Right hindlimb (tissue), 1 donor: ENCODE measurements at places on chromosomes 16 and 17.

DNA sequence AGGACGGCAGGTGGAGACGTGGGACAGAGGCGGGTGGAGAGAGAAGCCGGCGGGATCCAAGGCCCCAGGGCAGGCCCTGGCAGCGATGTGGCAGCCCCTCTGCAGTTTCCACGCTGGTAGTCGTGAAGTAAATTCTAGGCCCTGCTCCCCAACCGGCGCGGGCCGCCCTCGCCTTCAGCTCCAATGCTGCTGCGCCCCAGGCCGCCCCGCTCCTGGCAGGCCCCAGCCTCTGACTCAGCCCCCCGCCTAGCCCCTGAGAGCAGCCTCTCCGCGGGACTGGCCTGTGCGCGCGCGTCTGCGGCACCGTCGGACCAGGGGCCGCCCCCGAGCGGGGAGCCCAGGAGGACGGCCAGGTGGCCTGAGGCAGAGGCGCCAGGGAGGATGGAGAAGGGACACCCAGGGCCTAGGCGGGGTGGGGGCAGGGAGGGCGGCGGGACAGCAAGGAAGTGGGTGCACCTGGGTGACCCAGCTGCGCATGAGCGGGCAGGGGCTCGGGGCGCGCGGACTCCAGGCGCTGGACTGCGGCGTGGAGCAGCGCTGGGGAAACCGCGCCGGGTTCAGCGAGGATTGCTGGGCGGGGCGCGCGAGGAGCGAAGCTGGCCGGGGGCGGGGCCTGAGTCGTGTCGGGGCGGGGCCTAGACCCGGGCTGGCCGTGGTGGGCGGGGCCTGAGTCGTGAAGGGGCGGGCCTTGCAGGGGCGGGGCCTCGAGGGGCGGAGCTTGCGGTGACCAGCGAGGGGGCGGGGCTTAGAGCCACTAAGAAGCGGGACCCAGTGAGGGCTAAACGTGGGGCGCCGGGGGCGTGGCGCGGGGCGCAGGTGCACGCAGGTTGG, 29.6 kb downstream of the ZNF778 start:
- peak; percentile 83 for DNase-seq

- DNase-seq, result no peak
These were observed 18.0 kb downstream of the SLFN12L start for GRCh38 chr17:35519439-35519838.

DNA sequence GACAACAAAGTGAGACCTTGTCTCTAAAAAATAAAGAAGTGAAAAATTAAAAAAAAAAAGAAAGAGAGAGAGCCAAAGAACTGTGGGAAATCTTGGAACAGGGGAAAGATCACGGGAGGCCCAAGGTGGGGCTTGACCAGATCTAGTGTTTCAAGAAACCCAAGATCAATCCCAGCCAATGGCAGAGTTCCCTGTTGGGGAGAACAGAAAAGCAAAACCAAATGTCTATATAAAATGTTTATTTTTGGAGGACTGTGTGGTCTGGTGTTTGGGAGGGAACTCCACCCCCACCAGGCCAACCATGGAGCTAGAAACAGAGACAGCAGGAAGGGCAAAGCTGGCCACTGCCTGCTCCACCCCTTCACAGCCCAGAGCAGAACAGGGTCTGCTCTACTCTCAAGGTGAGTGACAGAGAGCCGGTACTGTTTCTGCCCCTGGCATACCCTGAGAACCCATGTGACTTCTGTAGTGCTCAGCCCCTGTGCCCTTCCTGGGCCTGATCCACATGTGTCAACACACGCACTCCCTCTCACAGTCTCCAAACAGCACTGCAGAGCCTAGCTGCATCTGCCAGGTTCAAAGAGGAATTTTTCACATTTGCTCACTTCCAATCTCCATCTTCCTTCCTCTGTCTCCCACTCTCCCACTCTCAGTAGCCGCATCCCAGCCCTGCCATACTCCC, 3.7 kb downstream of the TMEM101 start:
- peak; percentile 46 for DNase-seq

DNA sequence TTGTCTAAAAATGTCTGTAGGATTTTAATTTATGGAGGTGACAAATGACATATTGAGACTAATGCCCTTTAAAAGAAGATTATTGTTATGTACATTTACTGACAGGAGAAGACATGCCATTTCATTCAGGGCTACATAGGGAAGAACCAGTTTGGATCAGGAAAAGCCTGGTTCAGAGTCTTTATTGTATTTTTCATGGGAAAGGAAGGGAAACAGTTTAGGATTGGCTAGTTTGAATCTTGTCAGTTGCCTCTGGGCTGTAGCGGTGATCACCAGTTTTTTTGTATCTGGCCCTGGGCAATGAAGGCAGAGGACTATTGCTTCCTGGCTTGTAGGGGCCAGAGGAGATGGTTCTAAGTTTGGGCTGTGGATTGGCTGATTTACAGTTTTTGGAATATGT, 31.8 kb downstream of the NSRP1 start:
- no peak for DNase-seq

DNA sequence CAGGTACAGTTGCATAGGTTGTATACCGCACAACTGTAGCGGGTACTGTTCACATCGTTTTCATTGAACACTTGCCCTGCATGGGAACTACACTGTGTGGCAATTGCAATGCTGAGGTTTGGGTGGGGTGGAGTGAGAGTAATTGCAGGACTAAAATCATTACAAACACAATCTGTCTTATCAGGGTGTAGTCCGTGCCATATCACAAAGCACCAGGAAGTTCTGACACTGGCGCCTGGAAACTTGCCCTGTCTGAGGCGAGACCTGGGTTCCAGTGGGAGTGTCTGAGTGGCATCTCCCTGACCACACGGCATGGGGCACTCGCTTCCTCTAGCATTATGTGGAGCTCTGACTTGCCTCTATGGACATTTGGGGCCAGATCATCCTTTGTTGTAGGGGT, 153.4 kb downstream of the RGS9 start:
- no peak for DNase-seq

DNA sequence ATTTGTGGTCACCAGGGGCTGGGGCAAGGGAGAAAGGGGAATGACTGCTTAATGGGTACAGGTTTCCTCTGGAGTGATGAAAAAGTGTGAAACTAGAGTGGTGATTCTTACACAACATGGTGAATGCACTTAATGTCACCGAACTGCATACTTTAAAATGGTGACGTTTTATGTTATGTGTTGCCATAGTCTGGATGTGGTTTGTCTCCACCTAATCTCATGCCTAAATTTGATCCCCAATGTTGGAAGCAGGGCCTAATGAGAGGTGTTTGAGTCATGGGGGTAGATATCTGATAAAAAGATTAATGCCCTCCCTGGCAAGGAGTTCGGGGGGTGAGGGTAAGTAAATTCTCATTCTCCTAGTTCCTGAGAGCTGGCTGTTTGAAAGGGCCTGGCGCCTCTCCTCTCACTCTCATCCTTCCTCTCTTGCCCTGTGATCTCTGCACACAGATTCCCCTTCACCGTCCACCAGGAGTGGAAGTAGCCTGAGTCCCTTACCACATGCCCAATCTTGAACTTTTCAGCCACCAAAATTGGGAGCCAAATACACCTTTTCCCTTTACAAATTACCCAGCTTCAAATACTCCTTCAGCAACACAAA, 15.3 kb downstream of the XPO6 start:
- DNase-seq, result no peak

DNA sequence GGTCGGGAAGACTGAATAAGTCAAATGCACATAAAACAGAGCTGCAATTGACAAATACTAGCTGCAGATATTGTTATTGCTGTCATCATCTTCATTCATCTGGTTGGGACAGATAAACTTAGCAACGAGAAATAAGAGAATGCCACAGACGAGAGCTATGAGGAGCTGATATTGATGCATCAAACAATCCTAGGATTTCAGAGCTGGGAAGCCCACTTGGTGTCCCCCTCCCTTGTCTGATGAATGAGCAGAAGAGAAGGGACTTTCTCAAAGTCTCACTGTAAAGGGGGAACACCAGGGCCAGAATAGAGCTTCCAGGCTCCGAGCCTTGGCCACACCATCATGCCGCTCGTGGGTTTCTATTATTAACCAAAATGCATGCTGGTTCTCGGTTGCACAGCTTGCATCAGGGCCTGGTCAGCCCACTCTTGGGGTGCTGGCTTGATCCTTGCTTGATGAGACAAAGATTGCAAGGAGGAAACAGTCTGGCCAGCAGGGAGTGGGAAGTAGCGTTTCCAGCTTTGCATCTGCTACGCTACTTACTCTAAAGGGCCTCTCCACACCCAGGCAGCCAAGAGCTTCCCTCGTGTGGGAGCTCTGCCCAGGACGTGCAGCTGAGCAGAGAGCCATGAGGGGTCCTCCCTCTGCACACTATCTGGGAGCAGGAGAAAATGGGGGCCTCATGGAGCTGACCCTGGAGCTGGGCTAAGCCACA, 28.4 kb upstream of the EMP2 start:
- DNase-seq, result peak; percentile 88

DNA sequence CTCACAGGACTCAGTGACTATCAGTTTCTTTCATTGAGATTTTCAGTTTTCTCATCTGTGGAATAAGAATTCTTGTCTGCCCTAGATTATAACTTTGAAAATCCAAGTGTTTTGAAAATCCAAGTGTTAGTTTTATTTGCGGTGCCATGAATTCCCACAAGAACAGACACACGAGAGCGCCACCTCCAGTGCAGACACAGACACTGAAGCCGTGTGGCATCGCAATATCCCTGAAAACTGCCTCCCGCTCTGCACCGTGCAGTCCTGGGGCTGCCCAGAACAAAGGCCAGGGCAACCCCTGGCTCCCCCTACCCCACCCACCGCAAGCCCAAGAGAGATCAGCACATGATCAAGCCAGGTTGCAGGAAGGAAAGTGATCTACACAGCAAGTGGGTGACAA, 229.5 kb upstream of the ASIC2 start:
- DNase-seq, result no peak

DNA sequence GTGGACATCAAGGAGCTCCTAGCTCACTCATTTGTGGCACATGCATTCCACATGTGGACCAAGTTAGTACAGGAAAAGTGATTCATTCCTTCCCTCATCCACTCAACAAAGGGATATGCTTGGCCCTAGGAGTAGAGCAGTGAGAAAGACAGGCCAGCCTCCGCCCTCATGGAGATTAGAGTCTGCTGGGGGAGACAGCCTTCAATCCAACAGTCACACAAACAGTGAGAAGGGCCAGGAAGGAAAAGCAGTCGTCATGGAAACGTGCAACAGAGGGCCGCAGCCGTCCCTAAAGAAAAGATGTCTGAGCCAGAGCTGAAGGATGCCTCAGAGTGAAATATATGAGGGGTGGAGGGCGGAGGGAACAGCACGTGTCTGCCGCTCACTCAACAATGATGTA, 109.9 kb downstream of the VPS53 start:
- DNase-seq, result peak; percentile 22

DNA sequence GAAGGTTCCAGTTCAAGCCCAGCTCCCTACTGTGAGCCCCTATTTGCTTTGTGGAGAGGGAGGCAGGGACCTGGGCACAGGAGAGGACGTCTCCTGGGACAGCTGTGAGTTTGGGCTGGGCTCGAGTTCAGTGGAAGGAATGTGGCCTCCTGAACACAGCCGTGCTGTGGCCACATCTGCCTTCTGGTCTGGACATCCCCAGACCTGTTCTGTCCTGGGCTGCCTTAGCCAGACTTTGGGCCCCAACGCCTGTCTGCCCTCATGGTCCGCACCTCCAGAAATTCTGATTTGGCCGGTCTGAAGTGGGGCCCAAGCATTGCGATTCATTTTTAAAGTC, 60.4 kb upstream of the LGALS9 start:
- no peak for DNase-seq

DNA sequence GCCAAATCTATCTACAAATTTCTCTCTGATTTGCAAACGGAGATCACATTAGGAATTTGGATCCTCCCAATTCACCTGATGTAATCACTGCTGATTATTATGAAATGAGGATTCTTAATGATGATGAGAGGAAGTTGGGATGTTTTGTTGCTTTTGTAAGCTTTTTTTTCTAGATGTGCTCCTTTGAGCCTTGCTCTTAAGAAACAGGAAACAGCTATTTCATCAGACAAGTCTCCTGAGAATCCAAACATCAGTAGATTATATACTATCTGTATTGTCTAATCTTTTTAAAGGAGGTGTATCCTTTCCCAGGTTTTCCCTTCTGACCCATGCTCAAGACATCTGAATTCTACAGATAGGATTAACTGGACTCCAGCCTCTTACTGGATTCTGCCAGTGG, 73.3 kb downstream of the KIF2B start:
- DNase-seq, result no peak

GRCh38 chr16:85227084-85227945, 115.0 kb upstream of the CIBAR2 start:
- no peak for DNase-seq

- no peak for DNase-seq
These were observed 17.7 kb upstream of the KCTD5 start for GRCh38 chr16:2664574-2664982.

- no peak for DNase-seq
These were observed 138.8 kb downstream of the MRM1 start for GRCh38 chr17:36740157-36740556.
